Activated CD8-positive, alpha-beta T cell treated with anti-CD3 and anti-CD28 coated beads for 36 hours (primary cell): ENCODE measurements at places on chromosomes 11 and 22.

DNA sequence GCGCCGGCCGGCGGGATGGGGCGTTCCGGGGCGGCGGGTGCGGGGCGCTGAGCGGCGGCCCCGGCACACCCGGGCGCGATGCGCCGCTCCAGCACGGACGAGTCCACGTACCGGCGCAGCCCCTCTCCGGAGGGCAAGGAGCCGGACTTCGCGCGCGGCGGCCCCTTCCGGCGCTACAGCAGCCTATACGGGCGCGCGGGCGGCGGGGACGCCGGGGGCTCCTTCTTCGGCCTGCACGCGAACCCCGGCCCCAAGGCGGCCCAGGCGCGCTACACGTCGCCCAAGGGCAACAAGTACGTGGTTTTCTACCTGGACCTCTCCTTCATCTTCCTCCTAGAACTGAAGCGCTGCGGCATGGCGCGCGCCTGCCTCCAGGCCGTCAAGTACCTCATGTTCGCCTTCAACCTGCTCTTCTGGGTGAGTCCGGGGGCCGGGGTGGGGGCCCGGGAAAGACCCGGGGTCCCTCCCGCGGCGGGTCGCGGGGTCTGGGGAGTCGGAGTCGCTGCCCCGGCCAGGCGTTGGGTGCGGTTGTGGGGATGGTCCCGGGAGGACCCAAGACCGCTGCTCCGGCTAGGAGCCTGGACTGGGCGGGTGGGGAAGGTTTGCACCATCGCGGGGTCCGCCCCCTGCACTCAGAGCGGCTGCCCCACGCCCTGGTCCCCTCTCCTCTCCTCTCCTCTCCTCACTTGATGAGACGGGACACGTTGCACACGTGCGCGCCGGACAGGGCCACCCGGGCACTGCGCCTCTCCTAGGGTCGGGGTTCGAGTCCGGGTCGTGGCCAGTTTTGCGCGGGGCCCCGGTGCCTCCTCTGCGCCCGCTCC lies 7.5 kb downstream of the TSPAN4 start:
- DNase-seq = no peak

DNA sequence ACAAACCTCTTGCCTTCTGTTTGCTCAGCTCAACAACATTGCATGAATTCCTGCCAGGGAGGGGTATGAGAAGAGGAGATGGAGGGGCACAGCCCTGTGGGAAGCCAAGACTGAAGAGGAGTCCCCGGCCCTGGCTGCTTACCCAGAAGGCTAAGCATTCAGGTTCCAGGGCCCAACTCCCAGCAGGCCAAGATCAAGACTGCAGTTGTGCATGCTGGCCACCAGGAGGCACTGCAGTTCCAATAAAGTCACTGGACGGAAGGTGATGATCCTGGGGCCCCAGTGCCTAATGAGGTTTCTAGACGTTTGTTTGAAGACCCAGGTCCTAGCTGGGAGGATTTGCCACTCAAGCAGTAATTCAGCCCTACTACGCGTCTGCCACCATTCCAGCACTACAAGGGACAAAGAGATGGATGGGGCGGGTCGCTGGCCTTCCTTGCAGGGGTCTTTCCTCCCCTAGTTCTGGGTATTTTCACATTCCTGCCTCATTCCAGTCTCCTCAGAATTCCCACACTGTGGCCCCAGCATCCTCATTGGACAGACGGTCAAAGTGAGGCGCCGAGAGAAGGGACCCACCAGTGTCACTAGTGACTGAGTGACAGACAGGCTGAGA lies 23.6 kb downstream of the ALX4 start:
- peak; percentile 62 for DNase-seq

- no peak for DNase-seq
Observed at GRCh38 chr22:28424427-28425080, 255.1 kb downstream of the TTC28 start.

DNA sequence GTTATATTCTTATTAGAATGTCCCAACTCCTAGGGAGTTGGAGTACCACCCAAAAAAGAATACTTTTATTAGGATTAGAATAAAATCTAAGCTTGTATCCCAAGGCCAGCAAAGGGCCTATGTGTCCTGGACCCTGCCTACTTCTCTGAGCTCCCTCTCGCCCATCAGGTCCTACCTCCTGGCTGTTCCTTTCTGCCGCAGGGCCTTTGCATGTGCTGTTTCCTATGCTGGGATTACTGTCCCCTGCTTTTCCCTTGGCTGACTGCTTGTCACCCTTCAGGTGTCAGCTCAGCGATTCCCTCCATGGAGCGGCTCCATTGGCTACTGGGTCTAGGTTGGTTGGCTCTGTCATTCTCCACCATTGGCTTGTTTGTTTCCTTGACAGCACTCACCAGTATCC lies 13.4 kb downstream of the MYO7A start:
- DNase-seq = no peak

DNA sequence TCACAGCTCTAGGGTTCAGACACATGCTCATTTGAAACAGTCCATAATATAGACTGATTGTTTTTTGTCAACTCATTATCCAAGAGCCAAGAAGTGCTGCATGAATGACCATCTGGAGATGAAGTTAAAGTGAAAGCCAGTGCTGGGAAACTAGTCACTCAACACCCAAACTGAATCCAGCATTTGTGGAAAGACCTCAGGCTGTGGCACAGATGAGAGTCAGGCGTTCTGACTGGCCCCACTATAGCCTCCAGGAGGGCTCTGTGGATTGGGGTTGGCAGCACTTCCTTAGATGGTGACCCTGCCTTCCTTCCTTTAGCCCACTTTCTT lies 2.1 kb downstream of the FEZ1 start:
- DNase-seq = no peak

DNA sequence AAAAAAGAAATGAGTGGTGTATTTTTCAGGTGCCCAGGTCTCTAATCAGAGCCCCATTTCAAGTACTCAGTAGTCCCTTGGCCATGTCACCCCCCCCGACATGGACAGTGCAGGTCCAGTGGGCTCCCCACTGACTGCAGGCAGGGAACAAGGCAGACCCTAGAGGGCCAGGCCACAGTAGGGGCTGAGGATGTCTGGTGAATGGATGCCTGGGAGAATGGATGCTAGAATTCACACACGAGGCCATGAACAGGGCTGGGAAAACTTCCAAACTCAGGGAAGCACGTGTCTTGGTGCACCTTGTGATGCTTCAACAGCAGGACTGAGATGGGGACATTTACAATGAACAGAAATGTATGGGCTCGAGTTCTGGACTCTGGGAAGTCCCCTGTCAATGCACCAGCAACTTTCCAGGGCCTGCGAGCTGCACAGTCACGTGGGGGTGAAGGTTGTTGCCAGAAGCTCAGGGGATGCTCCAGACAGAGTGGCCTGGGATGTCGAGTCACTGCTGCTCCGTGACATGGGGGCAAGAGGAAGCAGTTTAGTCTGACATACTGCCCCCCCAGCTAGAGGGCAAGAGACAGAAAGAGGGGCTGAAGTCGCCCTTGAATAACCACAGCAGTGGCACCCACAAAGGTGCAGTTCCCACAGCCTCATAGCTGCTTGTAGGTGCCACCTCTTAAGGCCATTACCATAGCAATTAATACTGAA lies 3.1 kb downstream of the APOBEC3G start:
- DNase-seq = no peak

DNA sequence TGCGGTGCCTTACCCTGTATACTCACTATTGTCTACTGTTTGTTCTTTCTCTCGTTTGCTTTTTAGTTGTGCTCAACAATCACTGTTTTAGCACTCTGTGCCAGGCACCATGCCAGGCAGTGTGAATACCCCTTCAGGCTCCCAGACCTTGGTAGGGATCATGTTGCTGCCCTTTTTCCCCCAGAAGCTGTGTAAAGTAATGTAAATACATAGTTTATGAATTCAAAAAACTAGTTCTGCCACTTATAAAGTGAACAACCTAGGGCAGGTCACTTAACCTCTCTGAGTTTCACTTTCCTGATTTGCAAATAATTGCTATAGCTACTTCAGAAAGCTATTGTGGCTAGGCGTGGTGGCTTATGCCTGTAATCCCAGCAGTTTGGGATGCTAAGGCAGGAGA lies 81.0 kb upstream of the CTSC start:
- no peak for DNase-seq

- no peak for DNase-seq
Observed at GRCh38 chr11:117412653-117413275, 85.1 kb downstream of the CEP164 start.

- DNase-seq = no peak
Observed at GRCh38 chr11:88315981-88316441, 21.5 kb downstream of the CTSC start.

GRCh38 chr11:123562158-123562557 lies 92.3 kb downstream of the SCN3B start:
- DNase-seq = no peak

GRCh38 chr11:57001674-57002401 lies 13.1 kb downstream of the OR5AK2 start:
- peak; percentile 2 for DNase-seq
